ENCODE measurements at places on chromosomes 7 and 10.

DNA sequence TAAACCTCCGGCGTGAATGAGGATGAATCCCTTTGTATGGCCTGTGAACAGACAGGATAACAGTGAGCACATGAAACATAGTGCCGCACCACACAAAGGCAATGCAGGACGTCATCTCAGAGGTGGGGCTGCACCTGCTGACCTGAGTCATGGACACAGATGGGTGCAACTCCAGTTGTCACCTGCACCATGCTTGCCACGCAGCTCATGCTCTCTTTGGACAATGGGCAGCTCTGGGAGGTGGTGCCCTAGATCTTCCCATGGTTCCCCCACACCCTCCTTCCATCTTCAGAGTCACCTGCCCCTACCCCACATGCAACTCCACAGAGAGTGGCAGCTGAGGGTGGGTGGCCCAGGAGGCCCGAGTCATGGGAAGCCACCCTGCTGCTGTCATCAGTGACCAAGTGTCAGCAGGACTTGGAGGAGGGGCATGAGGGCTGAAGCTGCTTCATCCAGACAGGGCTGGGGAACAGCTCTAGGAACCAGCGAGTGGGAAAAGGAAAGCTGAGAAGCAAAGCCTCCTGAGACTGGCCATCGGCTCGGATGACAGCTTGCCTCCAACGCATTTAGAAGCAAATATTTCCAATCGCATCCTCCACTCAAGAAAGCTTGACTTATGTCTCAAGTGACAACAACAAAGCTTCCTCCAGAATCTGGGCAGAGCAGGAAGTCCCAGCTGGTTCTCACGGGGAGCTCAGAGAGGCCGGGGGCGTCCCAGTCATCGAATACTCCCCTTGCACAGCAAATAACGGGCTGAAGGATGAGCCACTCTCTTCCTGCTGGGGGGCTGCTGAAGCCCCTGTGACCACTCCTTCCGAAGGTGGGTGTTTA, 27.1 kb downstream of the VIPR2 start:
- DNase-seq: no peak

DNA sequence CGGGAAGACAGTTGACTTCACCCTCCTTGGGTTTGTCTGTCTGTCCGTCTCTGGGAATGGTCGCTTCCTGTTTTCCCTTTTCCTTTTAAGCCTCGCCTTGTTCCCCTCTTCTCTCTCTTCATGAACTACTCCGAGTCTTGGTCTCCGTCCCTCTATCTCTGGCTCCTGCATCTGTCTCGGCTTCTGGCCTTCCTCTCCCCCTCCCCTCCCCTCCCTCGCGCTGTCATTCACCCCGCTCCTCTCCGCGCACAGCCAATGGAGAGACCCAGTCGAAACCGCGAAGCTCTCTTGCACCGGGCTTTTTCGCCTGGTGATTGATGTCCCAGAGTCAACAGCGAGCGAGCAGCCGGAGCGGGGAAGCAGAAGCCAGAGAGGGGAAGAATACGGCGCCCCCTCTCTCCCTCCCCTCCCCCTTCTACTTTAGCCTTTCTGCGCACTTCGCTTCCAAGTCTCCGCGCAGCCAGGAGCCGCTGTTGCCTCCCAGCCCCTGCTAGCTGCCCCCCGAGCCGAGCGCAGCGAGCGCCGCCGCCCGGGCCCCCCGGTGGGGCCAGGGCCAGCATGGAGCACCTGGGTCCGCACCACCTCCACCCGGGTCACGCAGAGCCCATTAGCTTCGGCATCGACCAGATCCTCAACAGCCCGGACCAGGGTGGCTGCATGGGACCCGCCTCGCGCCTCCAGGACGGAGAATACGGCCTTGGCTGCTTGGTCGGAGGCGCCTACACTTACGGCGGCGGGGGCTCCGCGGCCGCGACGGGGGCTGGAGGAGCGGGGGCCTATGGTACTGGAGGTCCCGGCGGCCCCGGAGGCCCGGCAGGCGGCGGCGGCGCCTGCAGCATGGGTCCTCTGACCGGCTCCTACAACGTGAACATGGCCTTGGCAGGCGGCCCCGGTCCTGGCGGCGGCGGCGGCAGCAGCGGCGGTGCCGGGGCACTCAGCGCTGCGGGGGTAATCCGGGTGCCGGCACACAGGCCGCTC, at the start of gene TLX1:
Gene TLX1, plus strand, starts transcription at position 317 of the 978 bp plus-strand sequence. Its CDS starts 242 bp downstream, at position 559.
- peak; percentile 55 for DNase-seq

- no peak for DNase-seq
These were observed 178.8 kb downstream of the NEURL1 start for GRCh38 chr10:103672345-103672744.

DNA sequence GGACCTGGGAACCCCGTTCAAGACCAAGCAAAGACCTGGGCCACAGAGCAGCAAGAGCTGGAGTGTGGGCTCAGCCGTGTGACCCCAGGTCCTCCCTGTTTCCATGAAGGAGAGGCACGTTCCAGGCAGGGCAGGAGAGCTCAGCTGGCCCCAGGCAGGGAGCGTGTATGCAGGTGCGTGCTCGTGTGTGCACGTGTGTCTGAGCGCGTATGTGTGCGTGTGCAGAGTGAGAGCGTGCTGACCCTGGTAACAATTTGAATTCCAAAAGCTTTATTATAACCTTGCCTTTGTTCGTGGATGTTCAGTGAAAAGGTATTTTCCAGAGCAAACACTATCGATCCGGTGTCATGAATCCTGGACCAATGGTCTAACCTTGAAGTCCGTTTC, 54.6 kb downstream of the FOXL3 start:
- no peak for DNase-seq

GRCh38 chr7:104366390-104366789, 38.0 kb downstream of the LHFPL3 start:
- no peak for DNase-seq

GRCh38 chr10:33243703-33244102, 90.8 kb downstream of the NRP1 start:
- no peak for DNase-seq

DNA sequence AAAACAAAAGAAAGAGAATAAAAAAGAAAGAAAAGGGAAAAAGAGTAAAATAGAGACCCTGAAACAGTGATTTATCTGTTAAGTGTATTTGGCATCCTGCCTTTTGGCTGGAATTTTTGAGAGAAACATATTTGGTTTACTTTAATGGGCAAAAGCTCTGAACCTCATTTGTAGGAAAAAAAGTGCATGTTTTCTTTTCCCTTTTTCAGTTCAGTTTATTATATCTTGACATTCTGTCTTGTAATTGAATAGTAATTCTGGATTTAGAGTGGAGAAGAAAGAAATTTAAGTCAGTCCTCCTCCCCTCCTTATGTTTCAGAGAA, 69.5 kb downstream of the ARID5B start:
- no peak for DNase-seq

- no peak for DNase-seq
These were observed 327.1 kb downstream of the PRPF18 start for GRCh38 chr10:13913897-13914296.

GRCh38 chr7:76261329-76261728, 41.1 kb upstream of the HSPB1 start:
- DNase-seq: no peak

- DNase-seq: no peak
These were observed 73.1 kb upstream of the MET start for GRCh38 chr7:116598861-116599260.

DNA sequence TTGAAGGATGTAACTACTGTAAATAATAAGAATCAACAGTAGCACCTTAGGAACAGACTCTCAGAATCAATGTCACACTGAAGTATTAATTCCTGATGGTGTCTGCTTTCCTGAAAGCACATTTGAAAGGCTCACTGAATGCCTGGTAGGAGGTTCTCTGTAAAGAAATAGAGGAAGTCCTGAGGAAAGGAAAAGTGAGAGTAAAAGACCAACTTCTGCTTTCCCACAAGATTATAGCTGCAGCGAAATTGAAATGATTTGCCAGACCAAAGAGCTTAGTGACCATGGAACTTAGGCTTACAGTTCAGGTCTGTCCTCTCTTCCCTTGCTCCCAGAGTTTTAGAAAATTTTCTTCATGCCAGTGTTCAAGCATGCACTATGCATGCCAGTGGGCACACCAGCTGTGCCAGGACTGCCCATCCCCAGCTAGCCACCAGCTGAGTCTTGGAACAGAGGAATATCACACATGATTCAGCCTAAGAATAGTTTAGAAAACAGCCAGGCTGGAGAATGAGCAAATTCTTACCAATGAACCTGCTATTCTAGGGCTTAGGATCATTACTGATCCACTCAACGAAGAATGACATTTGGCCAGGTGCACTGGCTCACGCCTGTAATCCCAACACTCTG, 123.2 kb downstream of the HERPUD2 start:
- DNase-seq: no peak

- no peak for DNase-seq
These were observed 14.7 kb upstream of the TMEM106B start for GRCh38 chr7:12196386-12196785.

DNA sequence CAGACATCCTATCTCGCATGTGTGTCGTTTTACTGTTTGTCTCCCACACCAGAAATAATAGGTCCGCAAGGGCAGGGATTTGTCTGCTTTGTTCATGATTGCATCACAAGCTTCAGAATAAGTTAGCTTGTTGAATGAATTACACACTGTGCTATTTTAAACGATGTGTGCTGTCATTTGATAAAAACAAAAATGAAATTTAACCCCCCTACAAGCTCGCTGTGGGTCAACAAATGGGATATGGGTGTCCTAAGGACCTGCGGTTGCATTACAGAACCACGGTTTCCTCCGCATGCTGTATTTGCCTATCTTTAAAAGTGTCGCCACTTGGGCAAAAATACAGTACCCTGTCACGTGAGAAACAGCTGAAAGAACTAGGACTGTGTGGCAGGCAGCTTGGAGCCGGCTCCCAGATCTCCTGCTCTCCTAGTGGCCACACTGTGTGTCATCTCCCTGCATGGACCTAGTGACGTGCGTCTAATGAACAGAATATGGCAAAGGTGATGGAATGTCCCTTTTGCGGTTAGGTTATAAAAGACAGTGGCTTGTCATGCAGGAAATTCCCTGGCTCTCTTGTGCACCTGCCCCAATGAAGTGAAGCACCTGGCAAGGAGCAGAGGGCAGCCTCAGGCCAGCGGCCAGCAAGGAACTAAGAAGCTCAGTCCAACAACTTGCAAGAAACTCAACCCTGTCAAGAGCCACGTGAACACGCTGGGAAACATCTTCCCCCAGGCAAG, 32.9 kb upstream of the CRYGN start:
- no peak for DNase-seq

DNA sequence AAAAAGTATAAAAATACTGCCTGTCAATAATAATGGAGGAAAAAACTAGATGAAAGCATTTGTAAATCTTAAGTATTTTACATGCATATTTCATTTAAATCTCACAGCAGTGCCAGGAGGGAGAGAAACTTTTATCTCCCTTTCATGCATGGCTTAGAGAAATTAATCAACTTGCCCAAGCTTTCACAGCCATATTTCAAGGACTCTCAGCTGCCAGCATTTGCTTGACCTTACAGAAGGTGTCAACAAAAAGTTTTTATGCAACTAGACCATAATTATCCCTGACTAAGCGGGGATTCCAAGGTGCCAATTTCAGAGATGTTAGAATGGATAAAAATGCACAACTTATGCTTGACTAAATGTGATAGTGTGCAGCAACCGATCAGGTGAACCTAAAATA, 125.4 kb downstream of the ZFAND4 start:
- no peak for DNase-seq

- no peak for DNase-seq
These were observed 8.5 kb upstream of the TBL2 start for GRCh38 chr7:73586911-73587310.

GRCh38 chr7:81181066-81181465, 262.2 kb upstream of the SEMA3C start:
- DNase-seq: no peak

DNA sequence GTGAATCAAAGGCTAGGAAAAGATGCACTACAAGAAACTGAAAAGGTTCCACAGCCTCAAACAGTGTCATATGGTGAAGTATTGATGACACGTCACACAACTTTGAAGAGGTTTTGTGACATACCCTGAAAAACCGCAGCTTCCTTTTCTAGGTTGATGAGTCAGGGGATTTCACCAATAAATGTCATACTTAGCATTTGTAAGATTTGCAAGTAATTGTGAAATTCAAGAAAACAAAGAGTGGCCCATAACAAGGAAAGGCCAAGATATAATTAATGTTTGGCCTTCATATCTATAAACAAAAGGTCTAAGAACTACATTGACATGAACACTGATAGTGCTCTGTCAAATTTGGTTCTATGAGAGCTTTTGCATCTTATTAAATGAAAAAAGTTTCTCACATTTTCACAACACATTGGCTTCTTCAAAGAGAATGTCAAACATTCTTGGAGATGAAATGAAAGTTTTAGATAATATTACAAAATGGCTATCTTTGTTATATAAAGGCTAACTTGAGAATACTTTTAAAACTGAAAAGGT, 62.0 kb upstream of the NAMPT start:
- DNase-seq: peak; percentile 61

DNA sequence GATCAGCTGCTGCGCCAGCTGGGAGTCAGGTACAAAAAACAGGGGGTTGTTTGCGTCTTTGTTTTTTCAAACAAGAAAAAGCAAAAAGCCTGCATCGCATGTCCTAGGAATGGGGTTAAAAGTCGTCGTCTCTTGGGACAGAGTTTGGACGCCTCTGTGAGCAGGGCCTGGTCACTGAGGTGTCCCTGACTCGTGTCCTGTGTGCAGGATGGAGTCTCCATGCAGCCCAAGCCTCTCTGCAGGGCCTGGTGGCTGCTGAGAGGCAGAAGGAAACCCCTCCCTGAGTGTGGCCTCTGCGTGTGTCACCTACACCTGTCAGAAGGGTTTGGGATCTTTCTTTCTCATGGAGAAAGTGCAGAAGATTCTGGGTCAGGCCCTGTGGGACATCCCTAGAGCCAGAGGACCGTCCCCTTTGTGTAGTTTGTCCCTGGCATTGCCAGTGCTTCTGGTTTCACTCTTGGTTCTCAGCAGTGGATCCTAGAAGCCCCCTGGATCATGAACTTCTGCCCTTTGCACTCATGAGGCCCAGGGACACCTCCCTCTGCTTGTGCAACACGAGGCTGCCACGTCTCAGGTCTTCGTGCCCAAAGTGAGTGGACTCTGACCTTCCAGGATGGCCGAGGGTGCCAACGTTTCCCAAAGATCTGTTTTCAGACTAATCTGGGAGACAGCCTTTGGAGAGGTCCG, 75.0 kb downstream of the PRKAG2 start:
- no peak for DNase-seq

DNA sequence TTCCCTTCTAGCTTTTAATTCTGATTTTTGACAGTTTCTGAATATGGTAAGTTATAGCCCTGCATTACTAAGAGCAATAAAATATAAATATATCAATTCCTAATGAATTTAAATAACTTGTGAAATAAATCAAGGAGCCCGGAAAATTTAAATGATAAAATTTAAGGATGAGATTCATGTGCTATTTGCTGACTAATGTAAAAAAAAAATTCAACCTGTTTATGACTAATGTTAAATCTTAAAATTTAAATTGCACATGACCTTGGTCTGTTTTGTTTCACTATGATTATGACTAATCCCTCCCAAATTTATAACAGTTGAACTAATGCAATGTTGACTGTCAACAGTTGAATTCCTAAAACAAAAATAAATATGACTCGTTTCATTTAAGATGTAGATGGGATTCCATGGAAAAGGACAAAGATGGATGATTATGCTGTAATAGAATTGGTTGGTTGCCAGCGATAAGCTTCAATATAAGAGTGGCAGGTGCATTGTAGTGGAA, 419.9 kb downstream of the NRG3 start:
- no peak for DNase-seq
